Fibroblast of skin of left quadriceps (primary cell): ENCODE measurements at places on chromosomes 16 and 17.

- no peak for DNase-seq
Observed at GRCh38 chr16:31354394-31355291, at the start of gene ITGAX. ITGAX (plus strand) TSS chr16:31355176; CDS start chr16:31355255, 79 bp downstream.

- no peak for DNase-seq
Observed at GRCh38 chr17:78001182-78001581, 42.7 kb downstream of the TNRC6C start.

GRCh38 chr17:51079049-51079448 is 41.6 kb downstream of the SPAG9 start:
- DNase-seq, result peak; percentile 20

GRCh38 chr17:10211666-10212065 is 13.3 kb upstream of the GAS7 start:
- no peak for DNase-seq

DNA sequence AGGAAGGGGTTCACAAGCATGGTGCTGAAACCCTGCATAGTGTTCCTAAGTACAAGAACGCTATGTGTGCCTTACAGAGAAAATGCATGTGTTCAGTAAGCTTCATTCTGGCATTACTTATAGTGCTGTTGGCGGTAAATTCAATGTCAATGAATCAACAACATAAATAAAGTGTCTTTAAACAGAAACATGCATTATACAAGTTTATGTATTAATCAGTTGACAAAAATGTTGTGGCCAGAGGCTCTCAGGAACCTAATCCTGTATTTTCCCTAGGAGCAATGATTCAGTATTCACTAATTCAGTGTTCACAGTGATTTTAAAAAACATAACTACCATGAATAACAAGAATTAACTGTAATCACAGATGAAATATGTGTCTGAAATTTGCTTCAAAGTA is 47.1 kb upstream of the MYOCD start:
- DNase-seq, result peak; percentile 84

- no peak for DNase-seq
Observed at GRCh38 chr17:28570716-28571360, 486 bp downstream of the PIGS start.

GRCh38 chr17:9509236-9509816 is 66.3 kb downstream of the STX8 start:
- no peak for DNase-seq

DNA sequence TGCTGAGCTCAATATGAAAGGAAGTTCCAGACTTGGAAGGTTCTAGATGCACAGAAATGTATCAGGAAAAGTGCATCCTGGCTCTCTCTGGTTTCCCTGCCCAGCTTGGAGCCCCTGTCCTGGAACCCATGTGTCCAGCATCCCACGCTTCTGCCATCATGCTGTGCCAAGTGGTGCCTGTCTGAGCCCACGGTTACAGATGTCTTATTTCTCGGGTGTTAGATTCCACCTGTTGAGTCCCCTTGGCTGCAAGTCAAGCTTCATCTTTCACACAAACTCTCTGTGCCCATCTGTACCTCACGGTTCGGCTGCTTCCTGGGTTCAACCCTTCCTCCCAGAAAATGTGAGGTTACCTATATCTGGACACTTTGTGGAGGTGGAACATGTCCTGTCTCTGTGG is 22.5 kb downstream of the OR1D5 start:
- no peak for DNase-seq

DNA sequence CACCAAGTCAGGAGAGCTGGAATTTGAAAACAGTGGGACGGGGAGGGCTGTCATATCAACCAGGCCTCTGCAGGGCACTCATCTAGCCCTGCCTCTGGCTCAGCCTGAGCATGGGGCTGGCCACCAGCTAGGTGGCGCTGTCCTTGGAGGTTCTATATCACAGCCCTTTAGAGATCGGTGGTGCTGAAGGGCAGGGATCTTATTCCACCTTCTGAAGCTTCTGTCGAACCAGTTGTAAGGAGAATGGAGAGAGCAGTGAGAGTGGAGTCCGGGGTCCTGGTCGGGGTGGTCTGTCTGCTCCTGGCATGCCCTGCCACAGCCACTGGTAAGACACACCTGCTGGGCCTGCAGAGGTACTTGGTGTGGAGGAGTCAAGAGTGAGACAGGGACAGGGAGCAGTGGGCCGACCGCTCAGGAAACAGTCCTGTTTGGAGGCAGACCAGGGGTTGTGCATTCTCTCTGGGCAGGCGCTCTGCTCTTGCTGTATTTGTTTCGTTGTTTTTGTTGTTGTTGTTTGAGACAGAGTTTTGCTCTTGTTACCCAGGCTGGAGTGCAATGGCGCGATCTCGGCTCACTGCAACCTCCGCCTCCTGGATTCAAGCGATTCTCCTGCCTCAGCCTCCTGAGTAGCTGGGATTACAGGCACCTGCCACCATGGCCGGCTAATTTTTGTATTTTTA is at the start of gene CES3:
Gene CES3 (plus strand): TSS at position 202 of the 680 bp plus-strand sequence. CDS start 42 bp downstream, at position 244.
- peak; percentile 23 for DNase-seq

DNA sequence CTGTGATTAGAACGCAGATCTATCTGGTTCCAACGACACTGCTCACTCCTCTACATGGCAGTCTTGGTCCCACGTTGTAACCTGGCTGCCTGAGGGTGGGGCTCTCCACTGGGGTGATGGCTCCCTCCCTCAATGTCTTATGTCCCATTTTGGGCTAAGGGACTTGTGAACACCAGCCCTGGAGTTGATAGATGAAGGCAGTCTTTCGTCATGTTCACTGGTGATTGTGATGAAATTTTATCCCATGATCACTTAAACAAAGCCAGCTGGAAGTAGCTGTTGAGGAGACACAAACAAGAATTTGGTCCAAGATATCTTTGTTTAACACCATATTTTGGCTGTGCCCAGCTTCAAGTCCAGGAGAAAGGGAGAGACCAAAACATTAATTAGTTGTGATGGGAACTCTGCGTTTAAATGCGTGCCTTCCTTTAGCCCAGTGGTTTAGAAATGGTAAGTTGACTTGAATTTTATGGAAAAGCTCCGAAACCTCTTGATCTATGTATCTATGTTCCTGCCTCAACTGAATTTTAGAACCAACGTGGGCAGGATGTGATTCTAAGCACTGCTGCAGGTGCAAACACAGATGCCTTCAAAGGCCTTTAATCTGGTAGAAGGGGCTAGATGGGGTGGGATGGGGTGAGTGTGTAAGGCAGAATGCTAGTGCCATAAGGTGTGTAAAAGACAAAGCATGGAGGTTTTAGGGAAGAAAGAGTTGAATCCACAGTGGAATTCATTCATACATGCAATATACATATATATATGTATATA is 186.8 kb upstream of the IRX3 start:
- DNase-seq, result no peak

- DNase-seq, result no peak
Observed at GRCh38 chr16:1287982-1288670, 21.3 kb upstream of the UBE2I start.

- no peak for DNase-seq
Observed at GRCh38 chr16:81562174-81562849, 117.7 kb downstream of the CMIP start.

- DNase-seq, result no peak
Observed at GRCh38 chr17:47615766-47616424, 33.8 kb upstream of the KPNB1 start.

- DNase-seq, result no peak
Observed at GRCh38 chr16:19363740-19364139, 53.9 kb upstream of the TMC5 start.

DNA sequence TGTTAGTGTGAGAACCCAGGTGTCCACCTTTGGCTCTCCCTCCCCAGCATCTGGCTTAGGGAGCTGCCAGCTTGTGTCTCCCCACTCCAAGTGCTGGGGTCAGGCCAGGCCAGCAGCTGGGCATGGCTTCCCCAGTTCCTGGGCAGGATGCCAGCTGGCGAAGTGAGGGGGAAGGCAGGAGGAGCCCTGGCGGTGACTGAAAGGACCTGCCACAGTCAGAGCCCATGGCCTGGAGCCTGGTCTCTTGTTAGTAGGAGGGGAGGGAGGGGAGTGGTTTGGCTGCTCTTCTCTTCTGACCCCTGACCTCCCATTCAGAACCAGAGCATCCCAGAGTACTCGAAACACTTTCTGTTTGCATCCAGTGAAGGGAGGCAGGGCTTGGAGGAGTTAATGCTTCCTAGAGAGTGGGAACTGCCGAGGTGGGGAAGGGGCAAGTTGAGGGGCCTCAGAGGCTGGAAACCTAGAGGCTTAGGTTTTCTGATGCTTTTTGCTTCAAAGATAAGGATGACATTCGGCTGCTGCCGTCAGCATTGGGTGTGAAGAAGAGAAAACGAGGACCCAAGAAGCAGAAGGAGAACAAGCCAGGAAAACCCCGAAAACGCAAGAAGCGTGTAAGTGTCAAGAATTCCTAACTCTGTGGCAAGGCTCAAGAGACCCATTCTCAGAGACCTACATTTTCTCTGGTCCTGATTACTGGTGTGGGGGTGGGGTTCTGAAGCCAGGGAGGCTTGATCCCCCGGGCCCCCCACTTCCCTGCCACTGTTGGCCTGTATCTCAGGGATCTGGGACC is 772 bp downstream of the CHD3 start:
- peak; percentile 61 for DNase-seq

- DNase-seq, result no peak
Observed at GRCh38 chr17:74199306-74200092, 4.0 kb upstream of the RPL38 start.

DNA sequence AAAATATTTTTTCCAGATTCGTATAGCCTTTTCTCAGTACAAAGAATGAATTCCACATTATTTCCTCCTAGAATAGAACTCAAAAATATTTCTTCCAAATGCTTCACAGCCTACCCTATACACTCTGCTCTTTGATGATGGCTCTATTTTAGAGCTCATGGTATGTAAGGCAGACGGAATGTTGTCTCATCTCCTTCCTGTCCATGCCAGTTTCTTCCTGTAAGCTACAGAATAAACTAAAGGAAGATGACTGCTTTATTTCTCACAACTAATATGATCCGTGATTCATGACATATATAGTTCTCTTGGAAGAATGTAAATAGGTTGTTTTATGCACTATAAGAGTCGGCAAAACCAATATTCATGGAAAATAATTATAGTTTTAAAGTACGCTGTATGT is 723.1 kb downstream of the CDH11 start:
- DNase-seq, result no peak

DNA sequence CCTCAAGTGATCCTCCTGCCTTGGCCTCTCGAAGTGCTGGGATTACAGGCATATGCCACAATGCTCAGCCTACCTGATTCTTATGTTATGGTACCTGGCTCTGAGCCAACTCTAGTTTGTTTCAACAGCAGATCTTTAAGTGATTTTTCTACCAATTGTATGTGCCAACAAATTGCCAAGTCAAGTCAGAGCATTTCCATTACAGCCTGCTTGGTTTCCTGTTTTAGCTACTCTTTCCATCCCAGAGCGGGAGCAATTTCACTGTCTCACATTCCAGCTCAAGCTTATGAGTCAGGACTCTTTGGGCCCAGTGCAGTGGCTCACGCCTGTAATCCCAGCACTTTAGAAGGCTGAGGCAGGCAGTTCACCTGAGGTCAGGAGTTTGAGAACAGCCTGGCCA is 30.8 kb upstream of the RBBP6 start:
- peak; percentile 30 for DNase-seq

DNA sequence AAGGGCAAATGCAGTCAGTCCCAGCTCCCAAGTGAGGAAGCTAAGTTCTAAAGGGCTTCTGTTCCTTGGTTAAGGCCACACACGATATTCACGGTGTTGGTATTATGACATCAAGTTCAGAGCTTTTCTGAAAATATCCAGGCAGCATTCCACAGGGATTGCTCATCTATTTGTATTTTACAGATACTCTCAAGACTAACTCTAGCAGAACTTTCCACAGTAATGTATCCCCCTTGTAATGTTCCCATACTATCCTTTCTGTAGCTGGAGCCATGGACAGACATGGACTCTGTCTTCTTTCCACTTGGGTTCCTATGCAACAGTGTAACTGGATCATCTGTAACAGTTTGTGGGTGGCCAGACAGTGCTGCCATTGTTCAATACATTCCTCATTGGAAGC is 13.5 kb downstream of the SDR42E1 start:
- peak; percentile 84 for DNase-seq

DNA sequence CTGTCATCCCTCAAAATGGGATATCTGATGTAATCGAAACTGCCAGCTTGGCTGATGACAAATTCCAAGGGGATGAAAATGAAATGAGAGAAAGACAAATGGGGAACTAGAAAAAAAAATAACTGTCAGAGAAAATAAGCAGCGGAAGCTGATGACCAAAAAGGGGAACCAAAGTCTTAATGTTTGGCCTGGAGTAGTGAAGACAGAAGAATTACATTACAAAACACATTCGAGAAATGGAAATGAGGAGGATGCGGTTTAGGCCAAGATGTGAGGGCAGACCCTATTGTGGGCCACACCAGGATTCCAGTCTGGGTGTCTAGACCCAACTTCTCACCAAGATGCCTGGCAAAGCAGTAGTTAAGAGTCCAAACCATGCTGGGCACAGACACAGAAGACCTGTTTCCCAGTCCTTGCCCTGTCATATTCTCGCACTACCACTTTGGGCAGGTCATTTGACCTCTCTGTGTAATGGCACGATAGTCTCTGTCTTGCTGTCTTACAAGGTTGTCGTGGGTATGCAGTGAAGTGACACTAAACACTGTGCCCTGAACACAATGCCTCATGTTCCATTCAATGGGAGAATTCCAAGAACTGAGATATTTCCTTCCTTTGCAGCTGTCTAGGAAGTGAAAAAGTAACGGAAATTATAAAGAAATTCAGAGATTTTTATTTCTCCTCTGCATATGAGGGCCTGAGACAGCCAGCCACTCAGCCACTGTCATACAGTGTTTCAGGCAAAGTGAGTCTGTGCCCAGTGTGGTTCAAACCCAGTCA is 12.3 kb upstream of the CCL2 start:
- no peak for DNase-seq

- DNase-seq, result no peak
Observed at GRCh38 chr17:4492721-4493561, 5.7 kb upstream of the SPNS2 start.

GRCh38 chr16:19127205-19127604 is 13.4 kb downstream of the ITPRIPL2 start:
- DNase-seq, result no peak

GRCh38 chr17:39270923-39271322 is 45.2 kb upstream of the STAC2 start:
- DNase-seq, result peak; percentile 86

GRCh38 chr17:27981978-27982377 is 60.5 kb upstream of the NLK start:
- no peak for DNase-seq
